ENCODE measurements at places on chromosomes 5 and 9.

- peak; percentile 74 for DNase-seq
These were observed 50.5 kb downstream of the HACD4 start for GRCh38 chr9:20980832-20981455.

DNA sequence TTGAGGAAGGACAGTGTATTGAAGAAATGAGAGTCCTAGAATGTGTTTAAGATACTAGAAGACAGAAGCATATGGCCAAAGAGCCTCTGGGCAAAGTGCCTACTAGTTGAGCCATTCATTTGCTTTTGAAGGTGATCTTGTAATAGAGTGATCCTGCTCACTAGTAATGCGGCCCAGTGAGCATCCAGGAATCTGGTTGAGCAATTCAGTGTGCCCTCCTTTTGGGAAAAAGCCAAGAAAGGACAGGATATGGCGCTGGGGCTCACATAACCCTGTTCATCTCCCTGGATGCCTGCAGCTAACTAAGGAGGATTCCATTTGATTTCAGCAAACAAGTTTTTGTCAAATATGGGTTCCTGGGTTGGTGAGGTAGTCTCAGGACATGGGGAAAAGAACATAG is 16.3 kb downstream of the ADAM19 start:
- DNase-seq, result no peak

- DNase-seq, result no peak
These were observed 52.4 kb upstream of the HMHB1 start for GRCh38 chr5:143759396-143760130.

DNA sequence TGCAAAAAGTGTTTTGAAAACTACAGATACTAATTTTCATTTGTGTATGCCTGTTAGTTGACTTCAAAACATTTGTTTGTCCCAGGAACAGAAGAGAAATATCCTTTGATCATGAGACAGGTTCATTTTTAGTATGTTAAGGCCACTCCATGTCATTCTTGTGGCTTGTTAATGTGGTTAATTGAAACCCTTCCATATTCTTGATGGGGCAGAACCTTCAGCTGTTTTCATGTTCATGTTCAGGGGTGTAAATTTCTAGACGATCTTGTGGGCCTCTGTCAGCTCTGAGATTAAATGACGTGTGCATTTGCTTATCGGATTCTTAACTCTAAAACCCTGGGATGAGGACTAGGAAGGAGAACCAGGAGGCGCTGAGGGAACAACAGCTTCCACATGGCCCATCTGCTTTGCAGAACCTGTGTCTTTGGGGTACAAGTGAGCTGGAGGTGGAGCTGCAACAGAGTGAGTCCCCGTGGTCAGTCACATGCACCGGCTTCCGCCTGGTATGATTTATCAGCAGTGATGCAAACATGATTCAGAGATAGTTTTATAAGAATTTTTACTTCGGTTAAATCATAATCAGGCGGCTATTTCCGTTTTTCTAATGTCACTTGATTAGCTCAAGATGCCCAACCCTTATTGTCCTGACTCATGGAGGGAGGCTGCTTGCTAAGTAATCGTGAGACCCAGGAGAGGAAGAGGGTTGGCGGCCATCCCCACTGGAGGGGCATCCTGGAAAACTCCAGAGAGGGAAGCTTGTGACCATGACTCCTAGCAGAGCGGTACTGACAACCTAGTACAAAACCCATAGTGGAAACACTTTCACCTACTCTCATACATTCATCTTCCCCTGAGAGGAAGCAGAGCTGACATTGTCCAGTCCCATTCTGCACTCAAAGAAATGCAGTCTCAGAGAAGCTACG is 138.4 kb downstream of the C9orf152 start:
- DNase-seq, result peak; percentile 97

DNA sequence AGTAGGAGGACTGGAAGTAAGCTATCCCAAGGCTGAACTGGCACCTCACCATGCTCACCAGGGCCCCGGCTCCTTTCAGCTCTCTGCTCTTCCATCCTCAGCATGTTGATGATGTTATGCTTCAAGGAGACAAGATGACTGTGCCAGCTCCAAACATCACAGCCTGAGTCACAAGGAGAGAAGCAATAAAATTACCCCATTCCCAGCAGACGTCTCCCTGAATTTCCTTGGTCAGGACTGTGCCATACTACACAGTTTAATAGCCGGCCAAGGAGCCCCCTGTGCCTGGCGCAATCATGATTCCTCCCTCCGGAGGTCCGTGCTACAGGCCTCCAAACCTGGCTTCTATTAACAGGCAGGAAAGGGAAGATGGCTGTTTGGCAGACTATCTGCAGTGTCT is 51.2 kb upstream of the ROR2 start:
- no peak for DNase-seq

All from suppressor macrophage treated with lipopolysaccharide for 4 hours (primary cell).